Bronchus fibroblast of lung (primary cell): ENCODE measurements at places on chromosomes 2 and 18. TPM values are rescaled to one million over a fixed set of nuclear protein-coding genes. Genes with fewer than 3 reads are reported as not detected.

The SEPTIN2 gene
- total RNA-seq: 236 and 282 TPM in 2 replicates

The PPM1B gene
- total RNA-seq: 8.8 and 13.6 TPM in 2 replicates

The TMEM163 gene
- not detected in 2 replicates for total RNA-seq

The AMER3 gene
- not detected in 2 replicates for total RNA-seq

The DSG1 gene
- not detected in 2 replicates for total RNA-seq

The EEF1B2 gene
- total RNA-seq: 606 and 608 TPM in 2 replicates

The KATNAL2 gene
- 1.5 and 1.7 TPM in 2 replicates for total RNA-seq

The UXS1 gene
- 33.7 and 37.3 TPM in 2 replicates for total RNA-seq

The DPYSL5 gene
- total RNA-seq: not detected in 2 replicates

The MAP3K19 gene
- not detected in 2 replicates for total RNA-seq

The FZD7 gene
- total RNA-seq: 30.6 and 31.8 TPM in 2 replicates

The ARL4C gene
- 4.0 and 5.2 TPM in 2 replicates for total RNA-seq

The POTEC gene
- not detected in 2 replicates for total RNA-seq

The PTPN4 gene
- 13.2 and 17.5 TPM in 2 replicates for total RNA-seq

The ACKR3 gene
- 0.15 TPM in 1 of 2 replicates, not detected in the other for total RNA-seq

The DOK6 gene
- 0.15 and 0.17 TPM in 2 replicates for total RNA-seq

The RNU2-63P gene
- not detected in 2 replicates for total RNA-seq

The TNFAIP6 gene
- 7.4 and 8.1 TPM in 2 replicates for total RNA-seq

The ACOXL gene
- total RNA-seq: not detected in 2 replicates
